Stimulated activated CD8-positive, alpha-beta memory T cell treated with anti-CD3 and anti-CD28 coated beads, Interleukin-7, amount 100 ng/mL, for 4 hours (primary cell): ENCODE measurements at places on chromosomes 11 and 22.
A peak's percentile ranks its signal among the peaks of the same experiment; 100 is the strongest.

DNA sequence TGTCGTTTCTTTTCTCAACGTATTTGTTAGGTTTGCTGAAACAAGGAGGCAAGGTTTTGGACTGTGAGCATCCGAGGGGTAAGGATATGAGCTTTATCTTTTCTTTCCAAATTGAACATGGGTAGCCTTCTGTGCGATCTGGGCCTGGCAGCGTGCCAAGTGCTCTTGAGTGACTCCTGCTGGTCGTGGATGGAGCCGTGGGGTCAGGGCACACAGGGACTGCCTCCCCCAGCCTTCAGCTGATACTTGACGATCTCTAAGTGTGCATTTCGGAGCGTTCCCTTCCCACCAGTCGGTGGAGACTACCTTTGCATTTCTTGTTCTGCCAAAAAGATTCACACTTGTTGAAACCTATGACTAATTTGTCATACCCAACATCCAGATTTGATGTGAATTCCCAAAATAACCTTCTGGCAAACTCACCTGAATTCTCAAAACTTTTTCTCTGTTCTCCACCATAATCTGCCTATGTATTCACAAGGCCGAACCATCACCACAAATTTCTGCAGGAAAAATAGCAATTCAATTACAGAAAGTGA is 40.1 kb upstream of the CLMP start:
- DNase-seq, result peak; percentile 10

- DNase-seq, result no peak
Observed at GRCh38 chr22:41916745-41917358, 2.0 kb upstream of the SHISA8 start.

GRCh38 chr11:93041682-93042081 is 72.2 kb downstream of the MTNR1B start:
- DNase-seq, result no peak

DNA sequence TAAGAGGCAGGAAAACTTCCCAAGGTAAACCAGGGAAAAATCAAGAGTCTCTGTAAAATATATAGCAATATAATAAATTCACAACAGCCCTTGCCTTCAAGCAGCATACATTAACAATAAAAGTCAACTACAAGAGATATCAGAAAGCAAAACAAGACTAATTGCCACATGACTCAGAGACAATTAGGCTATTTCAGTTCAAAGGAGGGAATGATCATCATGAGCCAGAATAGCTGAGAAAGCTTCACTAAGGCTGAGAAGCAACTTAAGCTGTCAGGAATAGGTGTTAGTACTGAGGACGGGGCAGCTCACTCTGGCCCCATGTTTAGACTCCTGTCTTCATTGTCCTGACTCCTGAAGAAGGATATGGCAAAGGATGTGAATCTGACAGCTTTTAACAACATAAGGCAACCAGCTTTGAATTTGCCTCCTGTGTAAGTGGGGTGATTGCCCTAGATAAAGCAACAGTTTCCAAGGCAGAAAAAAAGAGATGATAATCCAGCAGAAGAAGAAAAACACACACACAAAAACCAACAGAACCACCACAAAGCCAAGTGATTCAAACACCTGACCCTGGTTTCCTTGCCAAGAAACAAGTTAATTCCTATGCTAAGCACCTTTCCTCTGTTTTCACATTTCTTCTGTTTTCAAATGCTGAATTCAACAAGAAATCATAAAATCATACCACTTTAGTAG is 60.8 kb downstream of the SIK3 start:
- no peak for DNase-seq

DNA sequence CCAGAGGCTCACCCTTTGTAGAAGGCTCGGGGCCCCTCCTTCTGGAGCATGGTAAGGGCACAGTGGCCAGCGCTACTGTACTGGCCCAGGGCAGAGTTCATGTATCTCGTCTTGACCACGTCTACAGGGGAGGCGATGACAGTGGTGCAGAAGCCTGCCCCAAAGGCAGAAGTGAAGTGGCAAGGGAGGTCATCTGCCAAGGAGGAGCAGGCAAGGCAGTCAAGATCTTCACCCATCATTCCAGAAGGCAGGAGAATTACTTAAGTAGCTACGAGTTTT is 7.2 kb downstream of the UCP2 start:
- DNase-seq, result no peak

DNA sequence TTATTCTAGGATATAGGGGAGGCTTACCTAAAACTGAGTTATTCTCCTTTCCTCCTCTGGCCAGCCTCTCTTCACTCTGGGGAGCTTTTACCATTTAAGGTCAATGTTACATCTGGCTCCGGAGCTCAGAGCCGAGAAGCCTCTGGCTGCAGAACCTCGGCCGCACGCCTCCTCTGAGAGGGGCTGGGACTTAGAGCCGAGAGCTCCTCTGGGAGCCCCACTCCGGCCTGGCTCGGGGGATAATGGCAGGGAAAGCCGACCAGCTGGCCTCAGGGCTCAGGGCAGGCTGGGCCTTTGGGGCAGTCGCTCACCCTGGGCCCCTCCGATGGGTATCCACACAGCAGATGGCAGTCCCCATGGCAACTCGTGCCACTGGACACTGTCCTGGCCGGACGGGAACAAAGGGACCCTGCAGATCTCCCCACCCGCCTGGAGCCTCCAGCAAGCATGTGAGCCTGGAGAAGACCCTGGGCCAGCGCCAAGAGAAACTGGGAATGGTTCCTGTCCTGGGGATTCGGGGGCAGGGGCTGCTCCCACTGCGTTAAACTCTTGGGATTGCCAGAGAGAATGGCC is at the start of gene IRAG1:
Gene IRAG1 (minus strand): TSS at position 247 of the 573 bp plus-strand sequence. CDS start 153 bp downstream, at position 94.
- DNase-seq, result no peak

GRCh38 chr11:87265132-87265531 is 227.4 kb downstream of the TMEM135 start:
- no peak for DNase-seq

- DNase-seq, result no peak
Observed at GRCh38 chr11:126354631-126355323, 709 bp upstream of the ST3GAL4 start.

- no peak for DNase-seq
Observed at GRCh38 chr11:15309296-15309695, 194.6 kb downstream of the INSC start.
